ENCODE measurements at places on chromosomes 7 and 10. TPM values are rescaled to one million over a fixed set of nuclear protein-coding genes. Genes with fewer than 3 reads are reported as not detected.

Gene HOXA6
- not detected for polyA plus RNA-seq

Gene TMEM72
- polyA plus RNA-seq: not detected

Gene CCZ1B
- 47.1 TPM for polyA plus RNA-seq

Gene OR2A1
- polyA plus RNA-seq: not detected

DNA sequence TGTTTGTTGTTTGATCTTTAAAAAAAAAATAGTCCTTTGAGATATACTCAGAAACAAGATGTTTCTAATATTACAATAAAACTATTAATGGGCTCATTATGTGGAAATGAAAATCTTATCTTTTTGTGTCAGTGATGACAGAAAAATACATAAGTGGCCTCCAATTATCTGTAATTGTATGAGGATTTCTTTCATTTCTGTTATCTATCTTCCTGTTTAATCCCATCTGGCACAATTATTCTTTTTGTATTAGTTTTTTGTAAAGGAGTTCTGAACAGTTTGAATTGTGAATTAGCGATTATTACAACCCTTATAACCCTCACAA lies 270.8 kb downstream of the BBS9 start:
- no peak for DNase-seq
